ENCODE measurements at places on chromosomes 5 and 9.

- no peak for DNase-seq
These were observed 540.0 kb downstream of the KCTD16 start for GRCh38 chr5:144710637-144711036.

- no peak for DNase-seq
These were observed 9.7 kb downstream of the SERINC5 start for GRCh38 chr5:80246001-80246758.

- DNase-seq: no peak
These were observed 169.3 kb downstream of the MACROH2A1 start for GRCh38 chr5:135229679-135230132.

DNA sequence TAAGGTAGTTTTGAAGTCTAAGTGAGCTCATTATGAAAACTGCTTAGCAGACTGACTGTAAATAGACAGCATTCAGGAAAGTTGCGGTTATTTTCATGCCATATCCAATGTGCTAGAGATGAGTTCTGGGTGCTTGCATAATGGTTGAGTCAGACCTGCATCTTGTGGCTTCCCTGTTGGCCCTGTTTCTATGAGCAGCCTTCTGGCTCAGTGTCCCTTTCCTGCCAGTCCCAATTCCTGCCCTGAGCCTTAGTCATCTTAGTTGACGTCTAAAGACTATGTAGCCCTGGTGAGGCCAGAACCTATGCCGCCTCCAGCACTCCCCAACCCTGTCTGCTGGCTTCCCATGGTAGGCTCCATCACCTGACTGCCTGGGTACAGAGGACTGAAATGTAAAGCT is 76.3 kb upstream of the TNFSF8 start:
- DNase-seq: no peak

DNA sequence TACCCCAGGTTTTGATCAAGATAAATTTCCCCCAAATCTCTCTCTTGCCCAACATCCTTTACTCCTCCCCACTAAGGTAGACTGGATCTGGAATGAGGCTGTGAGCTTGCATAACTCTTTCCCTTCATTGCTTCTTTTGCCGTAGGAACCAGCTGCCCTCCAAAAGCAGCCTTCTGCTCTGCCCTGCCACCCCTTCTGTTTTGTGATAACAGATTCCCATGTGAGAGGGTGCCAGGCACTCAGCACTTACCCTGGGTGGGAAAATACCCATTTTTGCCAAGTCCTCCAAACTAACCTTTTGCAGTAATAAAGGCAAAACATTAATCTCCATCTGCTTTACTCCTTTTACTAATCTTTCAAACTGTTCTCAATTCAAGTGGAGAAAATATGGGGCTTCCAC is 182.6 kb downstream of the ASTN2 start:
- DNase-seq: no peak

DNA sequence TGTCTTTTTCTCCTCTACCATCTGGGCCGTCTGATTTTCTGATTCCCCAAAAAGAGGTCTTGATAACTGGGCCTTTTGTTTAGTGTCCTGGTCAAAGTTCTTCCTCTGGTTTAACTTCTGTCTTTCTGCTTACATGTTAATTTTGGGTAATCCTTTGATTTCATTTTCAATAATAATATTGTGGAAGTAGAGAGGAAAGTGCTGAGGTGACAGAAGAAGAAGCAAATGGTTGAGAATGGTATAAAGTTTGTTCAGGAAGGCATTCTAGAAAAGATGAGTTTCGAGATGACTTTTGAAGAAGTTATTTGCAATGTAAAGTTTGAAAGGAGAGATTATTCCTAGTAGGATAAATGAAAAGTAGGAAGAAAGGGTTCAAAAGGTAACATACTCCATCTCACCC is 118.1 kb downstream of the UNC13B start:
- DNase-seq: no peak

DNA sequence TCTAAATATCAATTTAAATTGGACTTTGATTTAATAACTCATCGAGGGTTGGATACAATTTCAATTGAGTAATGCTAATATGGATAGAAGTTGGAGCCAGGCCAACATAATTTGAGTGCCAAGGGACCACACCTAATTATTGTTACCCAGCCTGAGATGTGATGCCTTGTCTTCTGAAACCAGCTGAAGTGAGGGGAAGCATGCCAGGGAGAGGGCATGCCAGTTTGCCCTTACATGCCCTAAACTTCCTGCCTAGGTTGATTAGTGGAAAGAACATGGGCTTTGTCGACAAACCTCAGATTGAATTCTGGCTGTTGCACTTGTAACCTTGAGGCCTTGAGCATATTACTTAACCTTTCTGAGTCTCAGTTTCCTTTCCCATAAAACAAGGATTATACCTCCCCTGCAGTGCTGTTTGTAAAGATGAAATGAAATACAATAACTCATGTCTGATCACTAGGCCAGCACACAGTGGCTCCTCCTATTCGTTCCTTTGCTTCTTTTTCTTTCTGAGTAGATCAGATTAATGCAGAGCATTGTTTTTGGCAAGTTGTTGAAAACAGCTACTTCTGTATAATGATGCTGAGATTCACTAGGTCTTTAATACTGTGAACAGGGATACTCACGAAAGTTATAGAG is 412.8 kb downstream of the TLE4 start:
- DNase-seq: no peak

GRCh38 chr9:86722706-86723075 is 224.6 kb downstream of the GAS1 start:
- no peak for DNase-seq

- DNase-seq: no peak
These were observed 33.7 kb downstream of the ABITRAM start for GRCh38 chr9:108967916-108968315.

- DNase-seq: no peak
These were observed 17.0 kb upstream of the ISOC1 start for GRCh38 chr5:129077433-129078075.

- DNase-seq: no peak
These were observed 21.1 kb downstream of the CORO2A start for GRCh38 chr9:98171176-98171925.

DNA sequence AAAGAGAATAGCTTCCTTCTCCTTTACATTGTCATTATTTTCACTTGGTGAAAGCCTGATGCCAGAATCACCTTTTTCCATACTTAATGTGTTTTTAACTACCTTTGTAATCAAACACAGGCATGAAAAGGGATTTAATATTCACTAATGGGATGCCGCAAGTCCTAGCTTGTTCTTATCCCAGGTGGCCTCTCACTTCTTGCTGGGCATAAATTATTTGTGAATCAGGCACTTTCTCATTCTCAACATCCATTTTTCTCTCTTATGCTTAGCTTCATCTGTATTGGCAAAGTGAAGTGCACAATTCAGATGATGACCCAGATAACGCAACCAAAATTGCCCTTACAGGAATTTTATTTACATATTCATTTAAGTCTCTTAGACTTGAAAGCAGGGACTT is 10.9 kb downstream of the ACTL7B start:
- peak; percentile 63 for DNase-seq

GRCh38 chr9:16026886-16027285 is 474.0 kb downstream of the CCDC171 start:
- DNase-seq: no peak

DNA sequence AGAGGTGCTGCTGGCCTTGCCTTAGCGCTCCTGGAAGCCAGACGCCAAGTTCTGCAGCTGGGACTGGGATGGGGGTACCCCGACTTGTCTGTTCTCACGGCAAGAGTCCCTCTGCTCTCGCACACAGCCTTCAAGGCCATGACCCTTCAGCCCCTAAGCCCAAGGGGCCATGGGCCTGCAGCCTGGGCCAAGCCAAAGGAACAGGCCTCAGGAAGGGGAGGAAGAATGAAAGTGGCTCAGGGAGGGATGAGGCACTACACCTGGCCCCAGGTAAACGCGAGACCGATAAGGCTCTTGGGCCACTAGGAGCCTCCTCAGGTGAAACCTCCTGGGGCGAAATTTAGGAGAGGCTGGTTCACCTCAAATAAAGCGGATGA is 3.9 kb downstream of the EBF1 start:
- DNase-seq: no peak

DNA sequence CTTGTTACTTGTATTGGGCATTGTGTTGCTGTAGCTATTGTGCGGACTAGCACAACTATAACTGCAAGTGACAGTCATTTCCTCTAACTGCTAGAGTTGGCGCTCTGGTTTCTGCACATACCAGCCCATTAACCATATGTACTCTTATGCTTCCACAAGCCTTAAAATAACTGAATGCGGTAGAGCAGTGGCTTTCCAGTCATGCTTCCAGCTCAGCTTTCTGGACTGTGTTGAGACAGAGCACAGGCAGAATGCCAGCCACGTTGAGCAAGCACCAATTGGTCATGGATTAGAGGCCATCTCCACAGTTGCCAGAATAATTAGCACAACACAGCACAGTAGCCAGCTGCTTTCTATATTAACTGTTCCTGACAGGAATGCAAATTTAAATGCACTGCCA is 12.2 kb downstream of the INVS start:
- DNase-seq: peak; percentile 43

- DNase-seq: no peak
These were observed 90.1 kb upstream of the TBCA start for GRCh38 chr5:77866198-77866597.

GRCh38 chr9:76528056-76528455 is 69.1 kb downstream of the GCNT1 start:
- no peak for DNase-seq

DNA sequence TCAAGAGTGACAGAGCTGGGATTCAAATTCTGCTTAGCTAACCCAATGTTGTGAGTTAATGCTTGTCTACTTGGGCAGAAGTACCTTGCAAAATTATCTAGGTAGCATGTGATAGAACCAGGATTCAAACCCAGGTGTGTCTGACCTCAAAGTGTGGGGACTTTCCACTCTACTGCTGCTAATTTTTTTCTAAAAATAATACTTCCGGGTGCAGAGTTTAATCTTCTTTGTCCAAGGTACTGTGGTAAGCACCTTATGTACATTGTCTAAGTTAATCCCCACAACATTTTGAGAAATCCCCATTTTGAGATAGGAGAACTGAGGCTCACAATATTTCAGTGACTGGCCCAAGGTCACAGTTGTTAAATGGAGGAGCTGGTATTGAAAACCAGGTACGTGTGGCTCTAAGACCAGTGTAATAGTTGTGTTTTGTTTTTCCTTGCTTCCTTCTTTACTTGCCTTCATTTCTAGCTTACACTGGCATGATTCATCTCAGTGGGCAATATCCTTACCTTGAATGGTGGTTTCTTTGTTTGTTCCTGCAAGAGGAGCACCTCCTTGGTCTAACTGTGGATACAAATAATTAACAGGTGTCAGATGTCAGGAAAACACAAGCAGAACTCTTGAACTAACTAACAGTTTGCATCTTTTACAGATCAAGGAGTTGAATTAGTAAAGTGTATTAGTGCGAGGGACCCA is 7.5 kb downstream of the ALDOB start:
- no peak for DNase-seq

- DNase-seq: no peak
These were observed 11.4 kb upstream of the ADAMTS16 start for GRCh38 chr5:5128766-5129165.

DNA sequence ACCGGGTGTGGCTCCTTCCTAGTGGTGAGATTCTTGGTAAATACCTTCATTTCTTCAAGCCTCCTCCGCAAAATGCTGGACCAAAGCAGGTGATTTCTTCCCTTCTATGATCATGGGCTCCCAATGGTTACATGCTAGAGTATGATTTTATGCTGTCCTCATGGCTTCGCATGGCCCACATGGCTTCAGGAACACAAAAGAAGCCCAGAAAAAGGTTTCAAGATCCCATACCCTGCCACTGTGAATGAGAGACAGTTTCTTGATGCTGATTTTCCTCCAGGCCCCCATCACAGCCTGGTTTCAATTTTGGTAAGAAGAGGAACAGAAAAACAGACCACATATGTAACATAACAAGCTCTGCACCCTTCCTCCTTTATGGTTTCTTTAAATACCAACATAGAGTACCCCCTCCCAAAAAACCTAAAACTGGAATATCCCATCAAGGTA is 2.4 kb upstream of the RXFP3 start:
- DNase-seq: no peak

DNA sequence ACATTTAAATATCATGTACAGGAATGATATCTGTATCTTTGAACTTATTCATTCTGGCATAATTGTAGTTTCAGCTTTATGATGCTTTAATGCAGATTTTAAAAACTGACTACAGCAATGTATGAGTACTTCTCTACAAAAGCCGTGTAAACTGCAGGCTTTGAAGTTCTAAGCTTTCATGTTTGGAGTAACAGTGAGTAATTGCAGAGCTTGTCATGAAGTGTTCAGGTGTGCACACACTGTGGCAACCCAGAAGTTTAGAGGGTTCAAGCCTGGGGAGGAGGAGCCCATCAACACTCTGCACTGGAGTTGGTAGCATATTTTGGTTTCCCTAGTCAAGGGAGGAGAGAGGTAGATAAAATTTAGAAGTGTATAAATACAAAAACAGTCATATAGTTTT is 130.9 kb downstream of the CD180 start:
- DNase-seq: no peak

GRCh38 chr9:109447329-109448076 is 50.6 kb downstream of the PTPN3 start:
- no peak for DNase-seq

GRCh38 chr5:175745210-175745609 is 87.3 kb downstream of the HRH2 start:
- no peak for DNase-seq

DNA sequence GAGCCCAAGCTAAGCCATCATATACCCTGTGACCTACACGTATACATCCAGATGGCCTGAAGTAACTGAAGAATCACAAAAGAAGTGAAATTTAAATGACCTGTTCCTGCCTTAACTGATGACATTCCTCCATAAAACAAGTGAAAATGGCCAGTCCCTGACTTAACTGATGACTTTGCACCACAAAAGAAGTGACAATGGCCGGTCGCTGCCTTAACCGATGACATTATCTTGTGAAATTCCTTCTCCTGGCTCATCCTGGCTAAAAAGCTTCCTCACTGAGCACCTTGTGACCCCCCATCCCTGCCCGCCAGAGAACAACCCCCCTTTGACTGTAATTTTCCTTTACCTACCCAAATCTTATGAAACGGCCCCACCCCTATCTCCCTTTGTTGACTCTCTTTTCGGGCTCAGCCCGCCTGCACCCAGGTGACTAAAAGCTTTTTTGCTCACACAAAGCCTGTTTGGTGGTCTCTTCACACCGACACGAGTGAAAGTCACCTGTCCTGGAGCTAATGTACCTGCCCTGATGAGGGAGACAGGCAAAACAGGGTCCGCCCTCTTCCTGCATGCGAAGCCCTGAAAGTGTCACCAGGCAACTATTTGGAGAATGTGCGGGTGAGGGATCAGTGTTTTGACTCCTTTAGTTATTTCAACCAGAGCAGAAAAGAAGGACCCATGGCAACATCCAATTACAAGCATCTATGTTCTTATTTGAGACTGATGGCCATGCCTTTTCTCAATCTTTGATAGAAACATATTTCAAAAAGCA is 266.1 kb downstream of the SMARCA2 start:
- no peak for DNase-seq

GRCh38 chr5:33439905-33440481 is 772 bp upstream of the TARS1 start:
- DNase-seq: peak; percentile 83

Data from NCI-H2081 treated with DMSO at 0.1 percent for 48 hours (cell line).